ENCODE measurements at places on chromosomes 4 and X. TPM values are rescaled to one million over a fixed set of nuclear protein-coding genes. Genes with fewer than 3 reads are reported as not detected.
A peak's percentile ranks its signal among the peaks of the same experiment; 100 is the strongest.

- no peak for DNase-seq
These were observed 54.4 kb downstream of the PHKA1 start for GRCh38 chrX:72659723-72660122.

GRCh38 chr4:169275180-169275579 is 4.4 kb upstream of the SH3RF1 start:
- no peak for DNase-seq

DNA sequence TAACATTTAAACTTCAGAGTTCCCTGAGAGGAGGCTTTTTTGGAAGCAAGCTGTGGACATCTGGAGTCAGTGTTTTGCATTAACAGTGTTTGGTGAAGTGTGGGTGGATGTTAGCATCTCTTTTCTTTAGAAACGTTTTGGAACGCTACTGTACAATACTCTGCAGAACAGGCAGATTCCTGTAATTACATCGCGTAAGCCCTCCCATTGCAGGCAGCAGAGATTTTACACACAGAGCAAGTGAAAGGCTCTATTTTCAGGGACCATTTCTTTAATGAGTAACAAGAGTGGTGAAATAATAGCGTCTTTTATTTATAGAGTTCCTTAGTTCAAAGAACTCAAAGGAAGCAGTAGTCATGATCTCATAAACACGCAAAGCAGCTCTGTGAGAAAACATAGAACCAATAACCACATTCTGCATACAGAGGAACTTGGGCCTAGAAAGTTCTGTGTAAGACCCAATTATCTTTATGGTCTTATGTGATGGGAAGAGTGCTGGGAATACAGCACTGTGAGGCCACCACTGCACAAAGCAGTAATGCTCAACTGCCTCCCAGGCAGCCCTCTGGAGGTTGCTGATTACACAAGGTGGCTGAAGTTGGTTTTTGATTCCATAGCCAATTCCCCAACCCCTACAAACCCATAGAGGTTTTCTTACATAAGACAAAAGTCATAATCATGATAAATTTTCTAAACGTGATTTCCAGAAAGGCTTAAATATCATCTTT is 298.7 kb upstream of the EPHA5 start:
- no peak for DNase-seq

- DNase-seq: no peak
These were observed 106.2 kb downstream of the LNX1 start for GRCh38 chr4:53484911-53485657.

The HSFX4 gene
- total RNA-seq: not detected

The PRSS12 gene
- not detected for total RNA-seq

The LNX1 gene
- 11.1 TPM for total RNA-seq

The COX7B2 gene
- not detected for total RNA-seq

- no peak for DNase-seq
These were observed 317.0 kb upstream of the CXXC4 start for GRCh38 chr4:104811727-104812126.

The OTC gene
- total RNA-seq: 0.23 TPM

- no peak for DNase-seq
These were observed 7.7 kb downstream of the FANCB start for GRCh38 chrX:14865201-14865600.

DNA sequence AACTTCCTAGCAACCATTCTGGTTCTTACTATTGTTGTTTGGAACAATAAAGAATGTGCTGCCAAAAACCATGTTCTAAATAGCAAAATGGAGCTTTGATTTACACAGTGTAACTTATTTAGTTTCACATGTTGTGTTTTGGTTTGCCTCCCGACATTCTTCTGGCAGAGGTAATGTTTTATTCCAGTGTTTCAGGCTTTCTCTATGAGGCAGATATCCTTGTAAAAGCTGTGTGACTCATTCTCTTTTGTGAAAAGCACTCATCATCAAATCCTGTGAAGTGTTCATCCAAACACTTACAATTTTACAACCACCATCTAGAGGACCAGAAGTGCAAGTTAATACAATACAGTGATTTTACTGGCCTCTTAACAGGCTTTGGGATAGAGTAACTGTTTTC is 219.0 kb upstream of the GIMD1 start:
- no peak for DNase-seq

The PLCXD1 gene
- 3.7 TPM for total RNA-seq

DNA sequence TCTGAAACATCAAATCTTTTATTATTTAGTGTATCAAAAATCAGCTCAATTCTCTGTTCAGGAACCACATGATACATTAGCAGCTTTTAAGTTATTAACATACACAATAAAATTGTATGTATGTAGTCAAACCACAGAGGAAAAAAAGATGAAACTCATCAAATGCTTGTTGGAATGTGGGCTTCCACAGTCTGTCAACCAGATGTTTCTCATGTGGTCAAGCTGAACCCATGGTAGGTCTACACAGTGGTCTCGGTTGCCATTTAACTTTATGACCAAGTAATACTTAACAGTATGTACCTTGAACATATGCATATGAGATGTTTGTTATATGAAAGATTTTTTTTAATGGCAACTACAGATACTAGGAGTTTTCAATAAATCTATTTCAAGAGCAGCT is 427.8 kb downstream of the IL15 start:
- DNase-seq: no peak

The P2RY10 gene
- 1.1 TPM for total RNA-seq

The PHEX gene
- 0.39 TPM for total RNA-seq

- no peak for DNase-seq
These were observed 88.6 kb downstream of the CHRNA9 start for GRCh38 chr4:40423735-40424134.

The NAAA gene
- total RNA-seq: 41.4 TPM

DNA sequence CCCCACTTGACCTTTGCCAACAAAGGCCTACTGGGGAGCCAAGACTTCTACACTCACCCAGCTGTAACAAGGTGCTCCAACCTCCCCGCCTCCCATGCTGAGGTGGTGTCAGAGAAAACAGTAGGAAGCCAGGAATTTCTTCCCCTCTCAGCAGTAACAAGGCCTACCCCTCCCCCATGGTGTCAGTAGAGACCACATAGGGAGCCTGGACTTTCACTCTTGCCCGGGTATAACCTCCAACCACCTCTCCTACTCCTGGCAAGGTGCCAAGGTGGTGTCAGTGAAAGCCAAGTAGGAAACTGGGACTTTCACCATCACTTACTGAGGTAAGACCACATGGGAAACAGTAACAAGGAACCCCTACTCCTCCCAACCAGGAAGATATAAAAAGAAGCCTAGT is 93.1 kb downstream of the SLC16A2 start:
- no peak for DNase-seq

- no peak for DNase-seq
These were observed 130.8 kb upstream of the SFRP2 start for GRCh38 chr4:153919667-153920066.

DNA sequence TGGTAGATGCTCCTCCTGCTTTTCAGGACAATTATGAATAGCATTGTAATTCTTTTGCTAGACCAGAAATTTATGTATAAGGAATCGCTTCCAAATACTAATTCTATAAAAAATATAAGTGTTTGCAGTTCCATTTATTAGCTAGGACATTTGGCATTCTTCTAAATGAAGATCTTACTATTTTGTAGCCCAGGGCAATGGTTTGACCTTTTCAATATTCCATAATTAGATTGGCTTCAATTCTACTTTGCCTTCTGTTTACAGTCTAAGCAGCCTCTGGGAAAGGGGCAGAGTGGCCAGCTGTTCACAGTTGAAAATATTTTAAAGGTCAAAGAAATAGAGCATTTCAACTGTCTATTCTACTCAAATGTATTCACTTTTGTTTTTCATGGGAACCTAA is 912.1 kb upstream of the GRIA3 start:
- no peak for DNase-seq

DNA sequence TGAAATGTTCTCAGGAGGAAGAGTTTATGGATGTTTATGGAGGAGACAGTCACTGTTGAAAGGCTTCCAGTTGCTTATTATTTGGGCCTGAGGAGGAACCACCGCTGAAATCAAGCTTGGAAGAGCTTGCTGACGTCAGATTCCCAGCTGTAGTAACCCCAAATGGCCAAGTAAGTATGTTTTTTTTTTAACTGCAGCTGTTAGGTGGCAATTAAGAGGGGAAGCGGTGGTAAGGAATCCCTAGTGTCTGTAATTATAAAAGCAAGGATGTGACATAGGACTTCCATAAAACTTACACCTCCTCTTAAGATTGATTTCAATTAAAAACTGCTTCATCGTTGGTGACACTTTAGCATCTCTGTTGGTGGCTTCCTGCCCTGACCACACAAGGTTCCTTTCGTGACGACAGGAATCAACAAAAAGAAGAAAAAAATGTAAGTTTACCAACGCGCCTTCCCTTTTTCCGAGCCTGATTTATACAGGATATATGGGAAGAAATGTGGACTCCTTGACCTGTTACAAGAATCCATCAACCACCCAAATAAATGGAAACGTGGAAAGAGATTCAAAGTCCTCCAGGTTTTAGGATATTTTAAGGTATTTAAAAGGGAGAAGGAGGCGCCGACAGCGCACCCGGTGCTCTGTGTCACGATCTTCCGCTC is 884 bp downstream of the RELL1 start:
- no peak for DNase-seq

DNA sequence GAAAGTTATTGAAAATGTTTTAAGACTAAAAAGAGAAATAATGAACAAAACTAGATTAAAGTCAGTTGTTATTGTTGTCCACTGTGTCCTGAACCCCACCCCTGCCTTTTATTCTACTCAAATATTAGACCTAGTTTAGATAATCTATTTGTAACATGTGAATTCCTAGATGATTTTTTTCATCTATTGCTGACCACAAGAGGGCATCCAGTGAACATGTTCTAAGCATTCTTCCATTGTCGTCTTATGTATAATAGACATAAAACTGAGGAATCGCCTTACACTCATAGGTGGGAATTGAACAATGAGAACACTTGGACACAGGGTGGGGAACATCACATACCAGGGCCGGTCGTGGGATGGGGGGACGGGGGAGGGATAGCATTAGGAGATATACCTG is 36.4 kb upstream of the HPRT1 start:
- DNase-seq: no peak

- no peak for DNase-seq
These were observed 2.4 kb upstream of the FGFRL1 start for GRCh38 chr4:1008840-1009541.

- no peak for DNase-seq
These were observed 201.7 kb downstream of the FAM133A start for GRCh38 chrX:93875621-93876282.

The PHOX2B gene
- total RNA-seq: not detected

DNA sequence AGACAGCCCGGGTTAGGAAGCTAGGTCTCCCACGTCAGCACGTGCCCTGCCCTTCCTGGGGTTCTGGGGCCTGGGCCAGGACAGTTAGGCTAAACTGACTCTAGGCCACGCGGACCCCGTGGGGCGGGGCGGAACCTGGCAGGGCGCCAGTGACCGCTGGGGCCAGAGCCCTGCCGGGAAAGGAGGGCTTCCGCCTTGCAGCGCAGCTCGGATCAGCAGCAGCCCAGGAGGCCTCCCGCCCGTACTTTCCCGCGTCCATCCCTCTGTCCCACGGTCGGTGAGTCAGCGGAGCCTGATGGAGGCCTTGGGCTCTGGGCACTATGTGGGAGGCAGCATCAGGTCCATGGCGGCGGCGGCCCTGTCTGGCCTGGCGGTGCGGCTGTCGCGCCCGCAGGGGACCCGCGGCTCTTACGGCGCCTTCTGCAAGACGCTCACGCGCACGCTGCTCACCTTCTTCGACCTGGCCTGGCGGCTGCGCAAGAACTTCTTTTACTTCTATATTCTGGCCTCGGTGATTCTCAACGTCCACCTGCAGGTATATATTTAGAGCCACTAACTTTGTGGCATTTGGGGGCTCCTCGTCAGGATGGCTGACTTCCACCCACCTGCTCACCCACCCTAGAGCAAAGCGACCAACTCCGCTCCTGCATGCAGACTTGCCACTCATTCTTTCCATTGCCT is at the start of gene SMIM10:
TSS of gene SMIM10 (plus strand) at position 191 of the 681 bp plus-strand sequence. CDS start at position 296, 105 bp downstream.
- peak; percentile 93 for DNase-seq

DNA sequence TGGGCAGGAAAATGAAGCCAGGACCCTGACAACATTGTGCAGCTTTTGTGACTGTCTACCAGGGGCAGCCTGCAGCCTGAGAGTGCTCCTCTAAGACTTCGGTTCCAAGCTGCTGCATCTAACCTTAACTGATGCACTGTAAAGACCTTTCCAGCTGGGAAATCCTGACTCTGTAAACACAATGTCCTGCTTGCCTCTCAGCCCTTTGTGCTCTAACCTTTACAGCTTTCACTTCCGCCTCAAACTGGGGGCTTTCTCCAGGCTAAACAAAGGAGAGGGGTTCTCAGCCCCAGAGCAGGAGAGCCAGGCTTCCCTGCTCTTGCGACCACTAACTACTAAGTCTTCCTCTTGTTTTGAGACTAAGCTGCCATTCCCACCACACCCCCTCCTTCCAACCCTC is 19.3 kb upstream of the RASL11B start:
- no peak for DNase-seq

- no peak for DNase-seq
These were observed 11.9 kb upstream of the MAOA start for GRCh38 chrX:43644124-43644701.

All from aorta (tissue), 5 donors.